ENCODE measurements at places on chromosomes 13 and 19. TPM values are rescaled to one million over a fixed set of nuclear protein-coding genes. Genes with fewer than 3 reads are reported as not detected.

The ZNF808 gene
- 45.1 TPM for total RNA-seq

DNA sequence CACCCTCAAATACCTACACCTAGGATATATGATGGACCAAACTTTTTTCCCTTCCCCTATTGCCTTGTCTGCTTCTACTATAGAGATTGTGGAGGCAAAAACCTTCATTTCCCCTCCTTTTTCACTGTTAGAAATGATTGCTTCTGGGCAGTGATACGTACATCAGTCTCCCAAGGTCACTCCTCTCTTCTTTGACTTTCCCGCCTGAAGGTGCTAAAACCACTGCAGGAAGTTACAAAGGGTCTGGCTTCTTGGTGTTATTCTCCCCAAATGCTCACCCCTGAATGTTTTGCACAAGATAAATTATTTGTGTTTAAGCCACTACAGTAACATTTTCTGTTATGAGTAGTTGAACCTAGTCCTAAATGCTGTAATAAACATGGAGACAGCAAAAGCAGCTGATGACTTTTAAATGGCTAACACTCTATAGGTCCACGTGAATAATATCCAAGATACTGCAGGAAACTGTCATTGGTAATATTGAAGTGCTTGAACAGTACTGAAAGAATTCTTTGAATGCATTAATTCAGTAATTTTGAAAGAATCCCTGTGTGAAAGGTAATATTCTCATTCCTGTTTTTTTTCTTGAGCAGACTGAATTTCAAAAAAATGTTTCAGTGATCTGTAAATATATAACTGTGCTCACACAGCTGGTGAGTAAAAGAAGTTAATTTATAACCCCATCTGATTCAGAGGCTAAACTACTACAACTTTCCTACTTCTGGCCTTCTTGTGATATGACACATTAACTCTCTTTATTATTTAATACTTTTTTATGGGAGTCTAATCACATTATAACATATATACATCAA lies 865.1 kb downstream of the EFNB2 start:
- no peak for DNase-seq

DNA sequence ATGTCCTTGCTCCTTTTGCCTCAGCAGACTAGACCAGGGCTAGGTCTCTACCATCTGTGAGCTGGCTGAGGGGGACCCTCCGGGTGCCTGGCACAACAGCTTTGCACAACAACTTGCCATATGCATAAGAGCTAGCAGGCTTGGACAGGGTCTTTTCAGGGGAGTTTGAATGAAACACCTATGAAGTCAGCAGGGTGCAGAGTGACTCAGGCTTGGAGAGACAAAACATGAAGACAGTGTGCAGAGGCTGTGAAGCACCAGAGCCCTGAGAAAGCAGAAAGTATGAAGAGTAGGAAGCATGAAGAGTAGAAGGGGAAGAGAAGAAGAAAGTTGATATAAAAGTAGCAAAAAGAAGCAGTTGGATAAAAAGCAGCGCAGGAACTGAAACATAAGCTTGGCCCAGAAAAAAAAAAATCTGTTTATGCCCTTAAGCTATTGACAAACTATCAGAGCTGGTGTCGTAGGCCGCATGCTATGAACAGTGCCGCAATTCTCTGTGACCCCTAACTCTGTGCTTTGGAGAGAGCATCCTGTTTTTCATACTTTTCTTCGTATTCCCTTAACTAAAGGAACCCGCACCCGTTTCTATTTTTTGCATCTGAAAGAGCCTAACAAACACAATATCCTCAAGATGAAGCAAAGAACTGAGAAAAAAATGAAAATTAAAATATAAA lies 52.7 kb upstream of the FAM216B start:
- DNase-seq: no peak

The ASF1B gene
- total RNA-seq: 124 TPM

DNA sequence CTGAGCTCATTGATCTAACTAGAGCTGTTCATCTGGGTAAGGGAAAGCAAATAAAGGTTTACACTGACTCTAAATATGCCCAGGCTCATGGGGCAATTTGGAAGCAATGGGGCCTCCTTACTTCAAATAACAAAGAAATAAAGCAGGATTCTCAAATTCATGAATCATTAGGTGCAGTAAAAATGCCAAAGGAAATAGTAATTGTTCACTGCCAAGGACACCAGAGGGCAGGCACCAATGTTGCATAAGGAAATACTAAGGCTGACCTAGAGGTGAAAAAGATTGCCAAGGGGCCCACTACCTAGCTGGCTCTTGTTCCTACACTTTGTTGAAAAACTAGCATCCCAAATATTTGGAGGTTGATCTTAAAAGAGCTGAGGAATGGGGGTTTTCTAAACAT lies 1686.7 kb upstream of the MIR17HG start:
- no peak for DNase-seq

The PLPP2 gene
- not detected for total RNA-seq

DNA sequence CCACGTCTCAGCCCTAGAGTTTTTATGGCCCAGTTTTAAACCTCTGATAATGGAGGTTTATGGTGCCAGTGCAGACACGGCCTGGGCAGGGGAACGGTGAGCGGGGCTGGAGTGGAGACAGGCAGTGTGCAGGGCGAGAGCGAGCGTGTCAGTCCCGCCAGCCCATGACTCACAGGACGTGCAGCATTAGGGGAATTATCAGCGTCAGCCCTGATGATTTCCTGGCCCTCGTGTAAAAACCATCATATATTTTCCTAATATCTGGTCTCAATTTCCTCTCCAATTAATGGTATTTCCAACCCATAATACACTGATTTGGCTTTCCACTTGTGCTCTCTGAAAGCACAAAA lies 104.6 kb upstream of the VSTM2B start:
- no peak for DNase-seq
